ENCODE measurements at places on chromosomes 7 and 10. TPM values are rescaled to one million over a fixed set of nuclear protein-coding genes. Genes with fewer than 3 reads are reported as not detected.

Gene ANLN
- 1.1 TPM for polyA plus RNA-seq

DNA sequence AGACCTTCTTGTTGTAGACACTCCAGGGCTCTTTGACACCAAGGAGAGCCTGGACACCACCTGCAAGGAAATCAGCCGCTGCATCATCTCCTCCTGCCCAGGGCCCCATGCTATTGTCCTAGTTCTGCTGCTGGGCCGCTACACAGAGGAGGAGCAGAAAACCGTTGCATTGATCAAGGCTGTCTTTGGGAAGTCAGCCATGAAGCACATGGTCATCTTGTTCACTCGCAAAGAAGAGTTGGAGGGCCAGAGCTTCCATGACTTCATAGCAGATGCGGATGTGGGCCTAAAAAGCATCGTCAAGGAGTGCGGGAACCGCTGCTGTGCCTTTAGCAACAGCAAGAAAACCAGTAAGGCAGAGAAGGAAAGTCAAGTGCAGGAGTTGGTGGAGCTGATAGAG, 5.5 kb downstream of the GIMAP7 start:
- DNase-seq = no peak

DNA sequence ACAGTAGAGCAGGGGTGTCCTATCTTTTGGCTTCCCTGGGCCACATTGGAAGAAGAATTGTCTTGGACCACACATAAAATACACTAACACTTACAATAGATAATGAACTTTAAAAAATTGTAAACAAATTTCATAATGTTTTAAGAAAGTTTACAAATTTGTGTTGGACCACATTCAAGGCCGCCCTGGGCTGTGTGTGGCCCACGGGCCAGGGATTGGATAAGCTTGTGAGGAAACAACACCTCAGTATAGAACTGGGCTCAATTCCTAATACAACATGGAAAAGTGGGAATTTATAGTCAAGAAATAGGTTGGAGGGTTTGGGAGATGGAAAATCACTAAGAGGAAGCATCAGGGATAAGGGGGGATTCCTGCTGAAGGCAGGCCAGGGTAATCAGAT, 17.7 kb downstream of the ZNF277 start:
- no peak for DNase-seq

DNA sequence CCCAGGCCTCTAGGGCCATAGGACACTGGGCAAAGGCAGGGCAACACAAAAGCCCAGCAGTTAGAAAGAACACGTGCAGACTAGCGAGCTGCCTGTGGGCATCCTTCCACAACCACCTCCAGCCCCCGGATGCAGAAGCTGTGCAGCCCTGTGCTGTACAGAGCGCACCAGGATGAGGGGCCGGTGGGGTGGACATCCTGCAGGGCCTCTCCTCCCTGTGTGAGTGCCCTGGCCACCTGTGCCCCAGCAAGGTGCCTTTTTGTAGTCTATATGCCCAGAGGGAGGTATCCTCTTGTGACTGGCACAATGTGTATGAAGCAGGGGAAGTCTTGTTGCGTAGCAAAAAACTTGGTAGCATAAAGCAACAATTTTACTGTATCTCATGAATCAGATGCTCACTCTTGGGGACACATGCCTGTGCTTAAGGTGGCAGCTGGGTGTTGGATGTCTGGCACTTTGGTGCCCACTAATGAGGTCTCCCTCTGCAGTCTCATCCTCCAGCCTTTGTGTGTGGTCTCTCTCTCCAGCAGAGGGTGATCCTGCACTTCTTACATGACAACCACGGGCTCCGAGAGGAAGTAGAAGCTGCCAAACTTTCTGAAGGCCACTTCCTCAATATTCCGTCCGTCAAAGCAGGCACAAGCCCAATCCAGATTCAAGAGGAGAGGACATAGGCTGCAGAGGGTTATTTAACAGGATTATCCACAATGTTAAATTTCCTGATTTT, 8.7 kb downstream of the NCAPG2 start:
- peak; percentile 94 for DNase-seq

DNA sequence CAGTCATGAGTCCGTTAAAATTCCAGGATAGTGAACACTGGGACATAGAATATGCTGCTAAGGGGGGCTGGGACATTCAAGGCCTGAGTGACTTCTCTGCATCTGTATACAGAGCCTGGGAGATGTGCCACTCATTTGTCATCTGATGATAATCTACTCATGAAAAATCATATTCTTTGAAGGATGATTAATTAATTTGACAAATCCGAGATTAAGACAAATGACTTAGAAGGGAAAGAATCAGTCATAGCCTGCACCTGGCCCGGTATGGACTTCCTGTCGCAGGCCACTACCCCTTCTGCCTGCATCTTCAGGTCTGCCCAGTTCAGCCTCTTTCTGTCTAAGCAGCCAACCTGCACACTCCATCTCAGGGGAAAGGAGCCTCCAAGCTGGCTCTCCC, 18.8 kb upstream of the FAM170B start:
- DNase-seq = no peak

Gene PNLIPRP2
- not detected for polyA plus RNA-seq

DNA sequence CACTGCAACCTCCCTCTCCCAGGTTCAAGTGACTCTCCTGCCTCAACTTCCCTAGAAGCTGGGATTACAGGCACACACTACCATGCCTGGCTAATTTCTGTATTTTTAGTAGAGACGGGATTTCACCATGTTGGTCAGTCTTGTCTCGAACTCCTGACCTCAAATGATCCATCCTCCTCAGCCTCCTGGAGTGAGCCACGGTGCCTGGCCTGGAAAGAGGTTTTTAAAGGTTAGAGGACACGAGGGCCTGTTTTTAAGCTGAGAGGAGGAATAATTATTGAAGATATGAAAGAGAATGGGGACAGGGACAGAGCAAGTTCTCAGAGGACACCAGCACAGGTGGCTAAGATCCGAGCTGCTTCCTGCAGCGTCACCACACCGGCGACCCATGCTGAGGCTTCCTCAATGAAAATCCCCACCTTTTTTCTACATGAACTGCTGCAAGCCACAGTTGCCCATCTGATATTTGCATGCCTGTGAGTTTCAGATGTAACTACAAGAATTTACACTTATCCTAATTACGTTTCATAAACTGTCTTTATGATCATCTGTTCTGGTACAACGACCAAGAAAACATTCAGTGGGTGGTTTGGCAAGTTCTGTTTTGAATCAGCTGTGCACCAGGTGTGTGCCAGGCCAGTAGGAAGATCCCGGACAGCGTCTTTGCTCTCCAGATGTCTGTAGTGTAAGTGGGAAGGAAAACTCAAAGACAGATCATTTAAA, 76.0 kb downstream of the HIP1 start:
- DNase-seq = no peak

DNA sequence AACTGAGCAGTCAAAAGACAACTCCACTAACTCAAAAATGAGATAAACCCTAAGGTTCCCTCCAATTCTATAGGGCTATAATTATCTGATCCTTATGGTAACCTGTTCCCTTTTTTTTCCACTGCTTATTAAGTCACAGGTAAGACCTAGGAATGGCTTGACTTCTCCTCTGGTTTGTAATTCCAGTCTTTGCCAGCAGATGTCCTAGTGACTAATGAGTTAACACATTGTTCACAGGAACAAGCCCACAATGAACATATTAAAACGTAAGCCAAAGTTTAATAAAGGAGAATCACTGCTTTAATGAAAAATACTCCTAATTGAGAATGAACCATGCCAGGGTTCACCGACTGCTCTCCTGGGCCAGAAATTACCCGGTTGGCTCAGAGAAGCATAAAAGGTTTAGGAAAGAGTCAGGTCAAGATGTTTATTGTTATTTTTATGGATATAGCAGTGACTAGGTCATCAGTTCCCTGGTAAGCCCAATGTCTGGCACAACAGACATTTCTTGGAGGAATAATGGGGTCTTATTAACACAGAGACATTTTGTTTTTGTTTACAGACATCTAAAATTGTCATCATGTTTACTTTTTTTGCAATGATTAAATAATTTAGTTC, 120.1 kb downstream of the ELAPOR2 start:
- DNase-seq = peak; percentile 28

Gene PTF1A
- not detected for polyA plus RNA-seq

GRCh38 chr10:11691319-11691755, 50.8 kb upstream of the ECHDC3 start:
- no peak for DNase-seq

Gene PRKAR1B
- polyA plus RNA-seq = 1.1 TPM

GRCh38 chr7:98116656-98117461, 10.2 kb downstream of the LMTK2 start:
- DNase-seq = no peak

- DNase-seq = no peak
These were observed 28.4 kb downstream of the HERC4 start for GRCh38 chr10:68046642-68047041.

Gene PIK3AP1
- 95.5 TPM for polyA plus RNA-seq

Gene RAMP3
- polyA plus RNA-seq = not detected

Gene TOMM7
- polyA plus RNA-seq = 111 TPM

DNA sequence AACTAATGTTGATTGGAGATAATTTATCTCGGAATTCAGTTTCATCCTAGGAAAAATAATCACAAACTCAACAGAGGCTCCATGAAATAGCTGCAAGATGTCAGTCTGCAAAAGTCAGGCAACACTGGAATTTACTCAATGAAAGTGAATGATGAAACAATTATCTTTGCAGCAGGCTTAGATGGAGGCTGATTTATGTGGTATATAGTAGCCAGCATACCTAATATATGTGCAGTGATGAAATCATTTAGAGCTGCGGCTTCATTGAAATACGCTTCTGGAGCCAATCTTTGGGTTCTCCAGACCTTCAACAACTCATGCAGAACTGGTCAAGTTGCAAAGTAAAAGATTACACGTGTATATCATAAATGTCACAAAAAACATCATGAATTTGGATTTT, 113.3 kb downstream of the ITGA8 start:
- no peak for DNase-seq

- DNase-seq = no peak
These were observed 204.8 kb upstream of the MEOX2 start for GRCh38 chr7:15891151-15891881.

Gene ZKSCAN1
- polyA plus RNA-seq = 10.7 TPM

DNA sequence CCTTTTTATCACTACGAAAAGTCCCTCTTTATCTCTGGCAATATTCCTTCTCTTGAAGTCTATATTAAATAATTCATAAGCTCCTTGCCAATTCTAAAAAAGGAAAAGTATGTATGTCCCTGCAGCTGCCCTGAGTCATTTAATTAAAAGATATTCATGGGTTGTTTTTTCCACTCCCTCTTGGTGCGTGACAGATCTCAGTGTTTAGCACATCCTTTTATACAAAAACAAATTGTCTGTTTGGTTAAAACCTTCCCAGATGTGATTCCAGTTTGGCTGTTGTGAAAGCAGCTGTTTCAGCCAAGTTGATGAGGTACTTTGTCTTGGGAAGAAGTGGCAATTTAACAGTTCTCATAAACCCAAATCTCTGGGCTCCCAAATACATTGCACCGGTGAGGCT, 33.8 kb upstream of the PRLHR start:
- DNase-seq = no peak

Gene SLC16A9
- polyA plus RNA-seq = not detected

GRCh38 chr7:38465956-38466355, 165.2 kb downstream of the AMPH start:
- DNase-seq = no peak

DNA sequence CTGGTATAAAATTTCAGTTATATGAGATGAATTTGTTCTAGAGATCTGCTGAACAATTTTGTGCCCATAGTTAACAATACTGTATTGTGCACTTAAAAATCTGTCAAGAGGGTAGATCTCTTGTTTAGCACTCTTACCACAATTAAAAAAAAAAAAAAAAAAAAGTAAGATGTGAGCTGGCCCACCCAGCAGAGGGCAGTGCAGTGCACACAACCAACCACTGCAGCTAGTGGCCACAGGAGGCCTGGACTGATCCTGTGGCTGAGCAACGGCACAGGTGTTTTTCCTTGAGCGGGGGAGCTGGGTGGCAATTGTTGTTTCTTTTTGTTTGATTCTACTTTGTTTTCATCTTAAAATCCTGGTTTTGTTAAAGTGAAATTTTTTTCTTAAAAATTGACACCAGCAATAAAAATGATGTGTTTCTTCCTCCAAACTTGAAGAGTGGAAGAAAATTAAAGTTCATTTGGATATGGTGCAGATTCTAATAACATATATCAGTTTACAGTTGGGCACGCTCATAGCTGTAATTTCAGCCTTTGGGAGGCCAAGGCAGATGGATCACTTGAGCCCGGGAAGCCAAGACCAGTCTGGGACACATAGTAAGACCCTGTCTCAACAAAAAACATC, 171.1 kb upstream of the TBX20 start:
- peak; percentile 24 for DNase-seq

GRCh38 chr7:69880840-69881239, 282.6 kb downstream of the AUTS2 start:
- no peak for DNase-seq

DNA sequence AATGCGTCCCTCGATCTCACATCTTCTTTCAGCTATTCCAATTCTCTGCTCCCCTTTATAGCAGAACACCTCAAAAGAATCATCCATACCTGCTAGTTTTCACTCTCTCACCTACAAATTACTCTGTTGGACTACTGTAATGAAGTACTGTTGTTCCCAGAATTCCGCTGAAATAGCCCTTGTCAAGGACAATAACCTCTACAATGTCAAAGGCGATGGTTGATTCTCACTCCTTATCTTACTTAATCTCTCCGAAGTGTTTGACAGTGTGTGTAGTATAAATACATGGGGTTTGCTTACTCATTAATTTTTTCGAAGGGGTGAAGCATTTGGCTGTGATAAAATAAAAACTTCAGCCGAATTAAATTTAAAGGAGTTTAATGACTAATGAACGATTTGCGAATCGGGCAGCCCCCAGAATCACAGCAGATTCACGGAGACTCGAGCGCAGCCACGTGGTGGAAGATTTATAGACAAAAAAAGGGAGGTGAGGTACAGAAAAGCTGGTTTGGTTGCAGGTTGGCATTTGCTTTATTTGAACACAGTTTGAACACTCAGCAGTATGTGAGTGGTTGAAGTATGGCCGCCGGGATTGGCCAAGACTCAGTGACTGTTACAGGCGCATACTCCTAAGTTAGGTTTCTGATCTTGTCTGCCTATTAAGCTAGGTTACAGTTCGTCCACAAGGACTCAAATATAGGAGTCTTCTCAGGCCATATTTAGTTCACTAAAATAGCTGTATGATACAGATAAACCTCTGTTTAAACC, 29.8 kb downstream of the SYPL1 start:
- DNase-seq = no peak

DNA sequence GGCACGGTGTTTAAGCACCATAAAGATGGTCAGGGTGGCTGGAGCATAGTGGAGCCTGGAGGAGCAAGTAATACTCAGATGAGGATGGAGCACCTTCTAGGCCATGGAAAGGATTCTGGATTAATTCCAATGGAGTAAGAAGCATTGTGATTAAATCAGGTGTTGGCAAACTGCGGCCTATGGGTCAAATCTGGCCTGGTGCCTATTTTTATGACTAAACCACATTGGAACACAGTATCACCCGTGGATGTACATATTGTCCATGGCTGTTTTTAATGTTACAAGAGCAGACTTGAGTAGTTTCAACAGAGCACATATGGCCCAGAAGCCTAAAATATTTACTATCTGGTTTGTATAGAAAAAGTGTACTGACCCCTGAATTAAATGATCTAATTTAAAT, 49.9 kb upstream of the TMEM248 start:
- DNase-seq = no peak

DNA sequence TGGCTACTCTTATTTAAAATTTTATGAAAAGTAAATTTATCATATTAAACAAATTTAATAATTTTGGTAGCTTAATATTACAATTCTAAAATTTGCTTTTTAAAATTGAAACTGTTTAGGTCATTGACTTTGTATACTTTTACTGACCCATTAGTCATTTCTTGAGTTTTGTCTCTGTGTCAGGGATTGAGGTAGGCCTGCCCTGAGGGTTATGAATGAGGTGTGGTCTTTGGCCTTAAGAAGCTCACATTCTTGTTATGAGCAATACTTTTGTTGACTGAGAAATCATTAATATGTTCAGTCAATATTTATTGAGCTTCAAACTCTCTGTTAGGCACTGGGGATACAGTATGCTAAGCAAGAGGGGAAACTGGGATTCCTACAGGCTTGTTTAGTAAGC, 47.0 kb upstream of the RPA3 start:
- DNase-seq = no peak
